ENCODE measurements at places on chromosomes 3 and 15. TPM values are rescaled to one million over a fixed set of nuclear protein-coding genes. Genes with fewer than 3 reads are reported as not detected.

The LSMEM2 gene
- total RNA-seq = not detected

The FOXL2 gene
- under 0.01 TPM for total RNA-seq

The ZNF106 gene
- total RNA-seq = 25.6 TPM

The CACNA2D2 gene
- total RNA-seq = 1.1 TPM

The CPN2 gene
- not detected for total RNA-seq

The USP50 gene
- total RNA-seq = 0.27 TPM

DNA sequence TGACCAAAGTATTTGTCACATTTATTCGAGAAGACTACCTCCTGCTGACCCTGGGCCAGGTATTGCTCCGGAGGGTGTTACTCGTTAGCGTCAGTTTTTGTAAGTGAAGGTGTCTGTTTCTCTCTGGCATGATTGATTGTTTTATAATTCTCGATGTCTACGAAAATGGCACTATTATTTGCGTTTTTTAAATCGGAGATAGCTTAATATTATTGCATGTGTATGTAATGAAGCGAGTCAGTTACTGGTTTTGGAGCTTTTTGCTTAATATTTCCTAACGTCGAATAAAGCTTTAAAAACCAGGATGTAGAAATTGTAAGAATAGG is 439 bp downstream of the DZIP3 start:
- DNase-seq = no peak

DNA sequence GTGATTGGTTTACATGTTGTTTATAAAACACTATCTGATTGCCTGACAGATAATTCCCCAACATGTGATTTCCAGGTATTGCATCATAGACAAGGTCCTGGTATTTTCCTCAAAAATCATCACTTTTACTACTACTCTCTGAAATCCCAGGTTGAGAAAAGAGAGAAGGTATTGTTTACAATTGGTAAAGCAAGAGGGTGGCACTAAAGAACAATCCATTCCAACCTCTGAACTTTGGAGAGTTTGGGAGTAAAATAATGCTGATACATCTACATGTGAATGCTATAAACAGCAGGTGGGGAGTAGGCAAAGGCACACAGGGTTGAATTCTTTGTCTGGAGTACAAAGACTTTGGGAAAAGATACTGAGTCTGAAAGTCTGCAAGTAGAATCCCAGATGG is 134.2 kb downstream of the WDR72 start:
- DNase-seq = no peak

DNA sequence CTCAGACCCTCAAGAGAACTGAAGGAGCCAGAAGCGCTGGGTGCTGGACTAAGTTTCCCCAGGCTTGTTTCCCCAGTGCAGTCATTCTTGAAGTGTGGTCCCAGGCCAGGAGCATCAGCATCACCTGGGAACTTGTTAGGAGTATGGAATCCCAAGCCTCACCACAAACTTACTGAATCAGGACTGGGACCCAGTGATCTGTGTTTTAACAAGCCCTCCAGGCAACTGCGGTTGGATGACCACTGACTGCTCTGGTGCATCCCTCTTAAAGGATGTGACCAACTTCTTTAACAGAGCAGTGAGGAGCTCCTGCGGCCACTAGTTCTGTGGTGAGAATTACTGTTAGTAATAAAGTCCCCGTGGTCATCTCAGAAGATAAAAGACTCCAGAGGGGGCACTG is 62.4 kb upstream of the DAZL start:
- no peak for DNase-seq

DNA sequence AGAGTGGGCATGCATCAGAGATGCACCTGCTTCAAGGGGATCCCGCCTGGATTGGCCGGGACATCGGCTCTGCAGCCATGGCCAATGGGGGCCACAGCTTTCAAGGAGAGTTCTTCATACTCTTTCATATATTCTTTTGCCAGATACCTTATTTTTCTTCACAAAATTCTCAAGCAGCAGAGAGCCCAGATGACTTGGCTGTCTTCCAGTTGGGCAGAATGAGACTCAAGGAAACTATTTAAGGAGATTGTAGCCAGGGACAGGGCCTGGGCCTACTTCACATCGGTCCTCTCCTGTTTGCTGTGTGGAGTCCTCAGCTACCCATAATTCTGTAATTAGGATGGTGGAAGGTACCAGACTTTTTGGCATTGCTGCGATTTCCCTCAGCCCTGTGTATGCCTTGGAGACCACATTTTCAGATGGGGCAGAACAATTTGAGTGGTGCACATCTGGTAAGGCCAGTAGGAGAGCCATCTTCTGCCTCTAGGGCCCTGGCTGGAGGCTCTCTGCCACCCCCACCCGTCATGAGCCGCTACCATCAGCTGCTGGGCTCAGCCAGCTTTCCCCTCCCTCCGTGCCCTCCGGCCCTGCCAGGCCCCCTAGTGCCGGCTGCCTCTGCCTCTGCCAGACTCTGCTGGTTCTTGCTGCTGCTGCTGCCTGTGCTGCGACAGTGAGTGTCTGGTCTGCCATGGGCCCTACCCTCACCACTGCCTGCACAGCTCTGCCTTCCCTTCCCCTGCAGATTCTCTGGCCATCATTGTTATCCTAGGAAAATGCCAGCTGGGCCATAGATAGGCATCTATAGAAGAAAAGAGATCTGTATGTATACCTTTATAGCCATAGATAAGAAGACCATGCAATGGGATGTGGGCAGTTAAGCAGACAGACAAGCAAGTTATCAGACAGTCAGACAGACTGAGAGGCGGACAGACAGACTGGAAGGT is 6.7 kb downstream of the PLIN1 start:
- no peak for DNase-seq

DNA sequence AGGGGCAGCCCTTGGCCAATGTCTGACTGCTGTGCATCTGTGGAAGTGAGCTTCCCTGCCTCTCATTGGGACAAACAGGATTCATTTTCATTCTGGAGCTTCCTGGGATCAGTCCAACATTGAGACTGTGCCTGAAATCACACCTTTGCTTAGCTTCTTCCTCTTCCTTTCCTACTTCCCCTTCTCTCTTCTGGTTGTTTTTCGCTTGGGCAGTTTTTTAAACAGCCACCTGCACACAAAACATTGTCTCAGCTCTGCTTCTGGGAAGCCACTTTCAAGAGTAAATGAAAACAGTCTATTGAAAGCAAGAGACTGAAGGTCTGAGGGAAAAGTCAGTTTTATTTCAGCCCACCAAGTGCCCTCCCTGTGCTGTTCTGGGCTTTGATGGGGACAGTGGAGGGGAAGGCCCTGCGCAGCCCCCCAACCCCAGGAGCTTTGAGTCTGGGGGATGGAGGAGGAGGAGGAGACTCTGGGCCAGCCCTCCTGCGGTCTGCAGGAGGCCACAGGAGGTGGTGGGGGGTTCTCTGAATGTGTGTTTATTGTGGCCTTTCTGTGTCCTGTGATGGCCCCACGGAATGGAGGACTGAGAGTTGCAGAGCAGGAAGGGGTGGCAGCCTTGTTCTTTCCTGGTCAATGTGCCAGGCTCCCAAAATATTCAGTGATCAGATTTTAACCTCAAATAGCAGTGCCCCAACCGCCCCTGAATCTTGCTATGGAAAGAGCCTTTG is 7.8 kb upstream of the ISLR2 start:
- DNase-seq = no peak

- no peak for DNase-seq
Measured at GRCh38 chr3:17336291-17336690, 406.1 kb downstream of the TBC1D5 start.

DNA sequence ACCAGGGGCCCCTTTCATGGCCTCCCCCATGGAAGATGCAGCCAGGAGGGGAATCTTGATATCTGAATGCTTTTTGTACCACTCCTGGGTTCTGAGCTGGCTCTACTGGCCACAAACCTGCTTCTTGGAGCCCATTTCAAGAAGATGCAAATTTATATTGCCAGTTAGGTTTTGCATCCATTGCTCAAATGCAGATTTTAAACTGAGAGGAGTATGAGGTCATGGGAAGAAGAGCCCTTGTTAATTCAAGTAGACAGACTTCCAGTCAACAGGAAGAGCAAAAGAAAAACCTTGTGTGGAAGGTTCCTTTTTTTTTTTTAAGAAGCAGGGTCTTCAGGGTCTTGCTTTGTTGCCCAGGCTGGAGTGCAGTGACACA is 133.5 kb downstream of the PDZRN3 start:
- no peak for DNase-seq

DNA sequence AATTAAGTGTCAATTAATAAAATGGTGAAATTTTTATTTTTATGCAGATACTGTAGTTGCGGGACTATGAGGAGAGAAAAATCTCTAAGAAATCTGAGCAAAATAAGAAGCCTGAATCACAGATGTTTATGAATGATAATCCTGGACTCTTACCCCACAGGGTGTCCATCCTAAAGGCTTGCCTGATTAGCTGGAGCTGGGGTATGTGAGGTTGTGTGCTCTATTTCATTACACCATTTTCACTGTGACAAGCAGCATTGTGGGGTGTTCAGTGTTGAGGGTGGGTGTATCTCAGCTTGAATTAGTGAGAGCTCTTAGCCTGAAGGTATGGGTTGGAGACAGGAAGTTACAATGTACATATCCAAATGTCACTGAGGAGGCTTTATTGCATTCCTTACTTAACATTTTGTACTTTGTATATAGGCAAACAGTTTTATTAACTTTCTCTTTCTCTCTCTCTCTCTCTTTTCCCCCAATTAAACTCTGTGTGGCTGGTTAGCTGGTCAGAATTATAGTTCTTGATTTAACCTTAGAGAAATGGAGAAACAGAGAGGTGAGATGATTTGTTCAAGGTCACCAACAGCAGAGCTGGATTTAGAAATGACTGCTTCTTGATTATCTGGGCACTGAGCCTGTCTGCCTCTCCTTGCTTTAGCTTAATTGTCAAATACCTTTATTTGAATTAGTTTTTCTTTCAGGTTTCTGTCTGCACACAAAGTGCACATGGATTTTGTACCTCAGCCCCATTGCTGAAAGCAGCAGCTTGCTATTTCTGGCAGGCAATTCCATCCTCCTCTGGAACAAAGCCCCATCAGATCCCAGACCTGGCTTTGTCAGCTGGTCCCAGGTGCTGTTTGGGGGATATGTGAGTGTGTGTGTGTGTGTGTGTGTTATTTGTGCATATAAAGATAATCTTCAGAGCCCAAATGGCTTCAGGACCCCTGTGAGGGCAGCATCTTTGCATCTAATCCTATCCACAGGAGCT is 35.8 kb downstream of the GJD2 start:
- no peak for DNase-seq

DNA sequence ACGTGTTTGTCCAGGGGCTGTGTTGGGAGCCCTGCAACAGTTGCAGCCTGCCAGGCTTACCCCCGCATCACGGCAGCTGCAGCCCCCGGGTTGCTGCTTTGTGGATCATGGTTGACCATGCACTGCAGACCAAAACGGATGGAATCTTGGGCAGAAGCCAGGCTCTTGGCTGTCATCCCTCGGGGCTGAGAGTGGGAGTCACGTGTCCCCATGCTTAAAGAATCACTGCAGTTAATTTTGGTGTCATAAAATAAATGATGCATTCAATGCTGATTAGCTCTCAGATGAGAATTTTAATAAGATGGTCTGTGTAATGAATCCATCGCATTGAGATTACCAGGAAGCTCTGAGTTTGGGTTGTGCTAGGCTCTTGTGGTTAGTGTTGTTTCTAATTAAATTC is 115.6 kb downstream of the CHDH start:
- no peak for DNase-seq

- no peak for DNase-seq
Measured at GRCh38 chr15:88284318-88284998, 27.9 kb upstream of the NTRK3 start.

DNA sequence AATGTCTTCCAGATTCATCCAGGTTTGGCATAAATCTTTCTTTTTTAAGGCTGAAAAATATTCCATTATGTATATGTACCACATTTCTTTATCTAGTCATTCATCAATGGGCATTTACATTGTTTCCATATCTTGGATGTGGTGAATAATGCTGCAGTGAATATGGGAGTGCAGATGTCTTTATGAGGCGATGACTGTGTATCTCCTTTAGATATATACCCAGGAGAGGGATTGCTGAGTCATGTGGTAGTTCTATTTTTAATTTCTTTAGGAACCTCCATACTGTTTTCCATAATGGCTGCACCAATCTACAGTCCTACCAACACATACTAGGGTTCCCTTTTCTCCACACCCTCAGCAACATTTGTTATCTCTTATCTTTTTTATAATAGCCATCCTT is 96.3 kb downstream of the LRRC28 start:
- no peak for DNase-seq

DNA sequence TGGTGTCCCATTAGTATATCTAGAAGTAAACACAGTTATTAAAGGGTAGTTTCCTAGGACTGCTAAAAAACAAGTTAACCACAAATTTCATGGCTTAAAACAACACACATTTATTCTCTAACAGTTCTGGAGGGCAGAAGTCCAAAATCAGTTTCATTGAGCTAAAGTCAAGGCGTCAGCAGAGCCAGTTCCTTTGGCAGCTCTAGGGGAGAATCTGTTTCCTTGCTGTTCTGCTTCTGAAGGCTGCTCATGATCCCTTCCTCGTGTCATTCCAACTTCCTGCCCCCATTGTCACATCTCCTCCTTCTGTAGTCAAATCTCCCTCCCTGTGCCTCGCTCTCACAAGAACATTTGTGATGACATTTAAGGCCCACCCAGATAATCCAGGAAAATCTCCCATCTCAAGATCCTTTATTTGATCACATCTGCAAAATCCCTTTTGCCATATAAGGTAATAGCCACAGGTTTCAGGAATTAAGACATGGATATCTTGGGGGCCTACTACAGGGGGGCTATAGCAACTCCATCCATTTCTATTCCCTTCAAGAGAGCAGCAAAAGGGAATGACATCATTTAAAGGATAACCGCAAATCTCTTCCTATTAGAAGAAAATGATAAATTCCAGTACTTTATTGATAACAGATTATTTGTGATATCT is 50.1 kb downstream of the GPR176 start:
- DNase-seq = no peak

DNA sequence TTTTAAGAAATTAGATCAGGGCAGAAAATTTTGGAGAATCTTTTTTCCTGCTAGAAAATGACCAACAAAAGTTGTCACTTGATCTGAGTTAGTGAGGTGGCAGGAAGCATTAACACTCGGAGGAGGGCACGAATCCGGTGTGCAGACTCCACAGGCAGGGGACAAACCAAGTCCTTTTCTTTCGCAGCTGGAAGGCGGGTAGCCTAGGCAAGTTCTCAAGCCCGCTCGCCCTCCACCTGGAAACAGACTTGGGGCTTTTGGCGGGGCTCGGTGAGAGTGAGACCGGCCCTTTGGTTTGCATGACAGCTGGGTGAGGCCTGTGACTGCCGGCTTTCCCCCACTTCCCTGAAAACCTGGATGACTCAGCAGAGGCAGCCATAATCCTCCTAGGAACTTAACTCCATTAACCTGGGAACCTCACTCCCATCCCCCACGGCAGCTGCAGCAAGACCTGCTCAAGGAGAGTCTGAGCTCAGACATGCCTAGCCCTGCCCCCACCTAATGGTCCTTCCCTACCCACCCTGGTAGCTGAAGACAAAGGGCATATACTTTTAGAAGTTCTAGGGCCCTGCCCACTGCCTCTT is 134.8 kb downstream of the MFSD1 start:
- DNase-seq = no peak

DNA sequence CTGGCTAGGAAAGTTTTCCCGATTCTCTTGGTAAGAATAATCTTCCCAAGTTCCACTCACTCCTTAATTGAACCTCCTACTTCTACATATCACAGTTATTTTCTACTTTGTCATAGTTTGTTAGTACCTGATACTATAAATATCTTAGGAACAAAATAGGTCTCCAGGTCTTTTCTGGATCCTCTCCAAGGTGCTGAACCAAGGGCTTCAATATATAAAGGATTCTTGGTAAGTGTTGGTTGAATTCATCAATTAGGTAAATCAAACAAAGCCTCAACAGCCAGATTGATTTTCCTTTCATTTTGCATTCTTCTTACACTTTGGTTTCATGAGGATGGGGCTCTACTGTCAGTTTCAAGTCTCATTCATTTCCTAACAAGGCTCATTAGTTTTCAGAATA is 27.6 kb upstream of the RTP4 start:
- no peak for DNase-seq
